ENCODE measurements at places on chromosomes 6 and 20.

GRCh38 chr6:110635096-110635495, 158.7 kb upstream of the SLC22A16 start:
- no peak for DNase-seq

DNA sequence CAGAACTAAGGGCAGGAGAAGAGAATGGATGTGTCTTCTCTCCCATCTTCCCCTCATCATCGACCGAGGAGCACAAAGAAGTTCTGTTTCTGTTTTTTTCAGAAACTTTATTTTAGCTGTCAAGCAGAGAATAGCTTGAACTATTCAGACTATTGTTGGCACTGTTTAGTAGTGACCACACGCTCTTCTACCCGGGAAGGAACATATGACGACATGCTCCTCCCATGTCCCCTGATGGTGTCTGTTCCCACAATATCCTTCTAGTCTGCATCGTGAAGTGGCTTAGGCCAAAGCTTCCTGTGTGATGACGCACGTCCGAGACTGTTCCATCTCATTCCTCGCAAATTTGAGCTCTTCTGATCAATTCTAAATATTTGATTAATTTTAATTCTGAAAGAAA, 27.2 kb upstream of the KIF25 start:
- no peak for DNase-seq

DNA sequence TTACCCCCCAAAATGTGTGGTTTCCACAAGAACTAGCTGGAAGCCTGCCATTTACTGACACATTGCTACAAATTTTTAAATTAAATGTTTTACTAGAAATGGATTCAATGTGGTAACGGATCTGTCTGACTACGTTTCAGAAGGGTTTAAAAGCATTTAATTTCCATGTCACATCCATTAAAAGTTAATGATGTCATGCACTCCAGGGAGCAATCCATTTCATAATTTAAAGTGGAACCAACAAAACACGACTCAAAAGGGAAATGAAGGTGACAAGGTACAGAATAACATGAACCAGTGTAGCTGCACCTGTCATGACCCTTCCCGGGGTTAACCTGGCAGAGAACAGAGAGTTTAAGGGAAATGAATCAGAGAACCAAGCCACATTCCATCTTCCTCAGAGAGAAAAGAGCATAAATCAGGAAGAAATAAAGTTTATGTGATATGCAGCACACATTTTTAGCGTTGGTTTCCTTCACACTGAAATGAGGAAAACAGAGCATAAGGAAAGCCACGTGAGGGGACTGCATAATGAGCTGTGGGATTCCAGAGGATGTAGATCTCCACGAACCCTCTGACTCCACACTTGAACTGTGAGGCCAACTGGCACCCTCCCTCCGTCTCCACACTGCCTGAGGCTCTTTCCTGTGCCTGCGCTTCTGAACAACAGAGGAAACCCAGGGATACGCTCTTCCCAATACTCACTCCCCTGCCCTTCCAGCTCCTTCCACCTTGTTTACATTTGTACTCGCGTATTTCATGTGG, 170.3 kb upstream of the AHI1 start:
- peak; percentile 33 for DNase-seq

DNA sequence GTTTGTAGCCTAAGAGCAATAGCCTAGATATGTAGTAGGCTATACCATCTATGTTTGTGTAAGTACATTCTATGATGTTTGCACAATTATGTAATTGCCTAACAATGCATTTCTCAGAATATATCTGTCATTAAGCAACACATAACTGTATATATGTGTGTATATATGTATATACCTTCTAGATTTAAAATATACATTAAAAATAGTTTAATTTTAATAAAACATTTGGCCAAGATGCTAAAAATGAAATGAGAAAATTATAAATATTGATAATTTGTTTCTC, 20.6 kb downstream of the SESN1 start:
- no peak for DNase-seq

DNA sequence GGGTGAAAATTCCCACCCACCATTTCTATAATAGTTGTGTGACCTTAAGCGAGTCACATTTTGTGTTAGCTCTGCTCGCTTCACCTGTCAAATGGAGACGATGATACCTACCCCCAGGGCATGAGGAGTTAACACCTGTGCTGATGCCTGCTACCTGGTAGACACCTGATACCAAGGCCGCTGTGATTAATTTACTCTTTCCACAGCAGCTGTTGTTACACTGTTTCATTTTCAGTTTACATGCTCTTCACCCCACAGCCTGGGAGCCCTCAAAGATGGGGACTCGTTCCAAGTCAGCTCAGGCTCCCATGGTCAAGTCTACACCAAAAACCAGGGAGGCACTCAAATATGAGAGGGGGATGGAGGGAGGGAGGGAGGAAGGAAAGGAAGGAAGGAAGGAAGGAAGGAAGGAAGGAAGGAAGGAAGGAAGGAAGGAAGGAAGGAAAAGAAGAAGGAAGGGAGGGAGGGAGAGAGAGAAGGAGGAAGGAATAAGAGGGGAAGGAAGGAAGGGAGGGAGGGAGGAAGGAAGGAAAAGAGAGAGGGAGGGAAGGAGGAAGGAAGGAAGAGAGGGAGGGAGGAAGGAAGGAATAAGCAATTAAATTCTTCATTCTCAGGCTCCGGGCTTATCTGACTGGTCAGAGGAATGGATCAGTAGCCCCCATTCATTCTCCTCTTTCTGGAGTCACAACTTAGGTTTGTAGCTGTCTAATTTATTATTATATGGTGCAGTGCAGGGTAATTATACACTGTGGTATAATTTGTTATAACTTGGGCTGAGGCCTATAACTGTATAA, 40.9 kb downstream of the PDYN start:
- DNase-seq = peak; percentile 75

DNA sequence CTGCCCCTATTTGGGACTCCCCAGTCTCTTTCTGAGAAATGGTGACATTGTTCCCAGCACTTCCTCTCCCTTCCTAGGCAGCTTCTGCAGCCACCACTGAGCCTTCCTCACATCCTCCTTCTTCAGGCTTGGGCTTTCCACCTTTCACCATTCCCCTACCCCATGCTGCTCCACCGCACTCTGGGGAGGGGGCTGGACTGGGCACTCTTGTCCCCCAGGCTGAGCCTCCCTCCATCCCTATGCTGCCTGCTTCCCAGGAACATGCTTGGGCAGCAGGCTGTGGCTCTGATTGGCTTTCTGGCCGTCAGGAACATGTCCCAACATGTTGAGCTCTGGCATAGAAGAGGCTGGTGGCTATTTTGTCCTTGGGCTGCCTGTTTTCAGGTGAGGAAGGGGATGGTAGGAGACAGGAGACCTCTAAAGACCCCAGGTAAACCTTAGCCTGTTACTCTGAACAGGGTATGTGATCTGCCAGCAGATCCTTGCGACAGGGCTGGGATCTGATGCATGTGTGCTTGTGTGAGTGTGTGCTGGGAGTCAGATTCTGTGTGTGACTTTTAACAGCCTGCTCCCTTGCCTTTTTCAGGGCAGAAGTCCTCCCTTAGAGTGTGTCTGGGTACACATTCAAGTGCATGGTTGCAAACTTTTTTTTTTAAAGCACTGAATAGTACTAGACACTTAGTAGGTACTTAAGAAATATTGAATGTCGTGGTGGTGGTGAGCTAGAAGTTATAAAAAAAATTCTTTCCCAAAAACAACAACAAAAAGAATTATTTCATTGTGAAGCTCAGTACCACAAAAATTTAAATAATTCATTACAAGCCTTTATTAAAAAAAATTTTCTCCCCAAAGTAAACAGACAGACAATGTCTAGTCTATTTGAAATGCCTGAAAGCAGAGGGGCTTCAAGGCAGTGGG, 2.1 kb upstream of the CDKN1A start:
- no peak for DNase-seq

DNA sequence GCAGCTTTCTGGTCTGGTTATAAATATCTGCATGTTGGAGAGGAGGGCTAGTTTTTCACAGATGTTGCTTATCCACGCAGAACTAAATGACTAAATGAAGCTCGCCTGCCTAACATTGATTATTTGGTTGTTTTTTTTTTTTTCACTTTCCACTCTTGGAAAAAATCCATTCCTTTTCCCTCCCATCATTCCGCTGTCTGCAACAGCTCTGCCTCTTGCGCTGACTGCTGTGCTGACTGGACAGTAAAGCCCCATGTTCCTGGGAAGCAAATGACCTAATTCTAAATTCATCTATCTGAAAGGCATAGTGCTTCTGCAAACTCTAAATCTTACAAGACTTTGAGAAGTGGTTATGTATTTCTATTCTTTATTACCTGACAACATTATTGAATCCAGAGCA, 255.5 kb upstream of the PLN start:
- no peak for DNase-seq
